NCI-H510A (cell line): ENCODE measurements at places on chromosomes 2 and 18.

GRCh38 chr2:237615631-237616249 is 11.6 kb upstream of the LRRFIP1 start:
- DNase-seq = no peak

GRCh38 chr2:145572238-145572637 is 1052.3 kb upstream of the ZEB2 start:
- no peak for DNase-seq

DNA sequence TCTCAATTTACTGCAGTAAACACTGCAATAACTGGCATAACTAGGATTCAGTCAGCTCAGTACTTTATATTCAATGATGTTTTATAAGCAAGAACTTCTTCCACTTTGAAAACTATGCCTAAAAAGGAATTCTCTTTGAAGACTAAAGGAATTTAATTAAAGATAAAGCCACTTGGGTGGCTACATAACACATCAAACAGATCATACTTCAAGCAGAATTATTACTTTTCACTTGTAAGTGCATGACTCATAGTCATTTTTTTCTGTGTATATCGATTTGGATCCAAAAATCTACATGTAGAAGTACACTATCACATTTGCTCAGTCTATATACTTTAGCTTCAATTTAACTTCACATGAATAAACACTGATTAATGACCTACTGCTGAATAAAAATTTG is 4.0 kb downstream of the KANSL1L start:
- no peak for DNase-seq

- no peak for DNase-seq
Observed at GRCh38 chr2:128425731-128426620, 107.3 kb upstream of the HS6ST1 start.

DNA sequence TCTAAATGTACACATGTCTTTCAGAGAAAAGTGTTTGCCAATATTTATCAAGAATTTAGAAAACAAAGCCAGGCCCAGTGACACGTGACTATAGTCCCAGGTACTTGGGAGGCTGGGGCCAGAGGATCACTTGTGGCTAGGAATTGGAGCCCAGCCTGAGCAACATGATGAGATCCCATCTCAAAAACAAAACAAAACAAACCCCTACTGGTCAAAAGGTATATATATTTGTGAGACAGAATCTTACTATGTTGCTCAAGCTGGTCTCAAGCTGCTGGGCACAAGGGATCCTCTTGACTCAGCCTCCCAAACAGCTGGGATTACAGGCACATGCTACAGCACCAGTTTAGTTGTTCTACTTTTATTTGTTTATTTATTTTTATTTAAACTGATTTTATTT is 79.2 kb downstream of the ZDBF2 start:
- DNase-seq = no peak

- no peak for DNase-seq
Observed at GRCh38 chr2:222483513-222484039, 59.2 kb downstream of the SGPP2 start.

GRCh38 chr2:46850742-46851141 is 64.9 kb downstream of the MCFD2 start:
- no peak for DNase-seq

DNA sequence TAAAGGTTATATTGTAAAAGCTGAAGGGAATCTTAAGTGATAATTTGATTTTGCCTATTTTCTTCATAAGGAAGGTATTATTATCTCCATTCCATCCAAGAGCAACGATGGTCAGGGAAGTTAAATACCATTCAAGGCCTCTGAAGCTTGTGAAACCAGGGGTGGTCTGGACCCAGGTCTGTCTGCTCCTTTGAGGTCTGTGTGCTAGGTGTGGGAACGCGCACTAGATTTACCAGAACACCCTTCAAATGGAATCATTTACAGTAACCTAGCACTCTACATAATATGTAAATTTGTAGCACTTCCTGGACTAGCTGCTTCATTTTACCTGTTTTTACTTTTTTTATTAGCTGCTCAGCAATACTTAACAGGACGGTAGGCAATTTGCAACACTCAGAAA is 6.4 kb upstream of the TRIB2 start:
- DNase-seq = no peak

DNA sequence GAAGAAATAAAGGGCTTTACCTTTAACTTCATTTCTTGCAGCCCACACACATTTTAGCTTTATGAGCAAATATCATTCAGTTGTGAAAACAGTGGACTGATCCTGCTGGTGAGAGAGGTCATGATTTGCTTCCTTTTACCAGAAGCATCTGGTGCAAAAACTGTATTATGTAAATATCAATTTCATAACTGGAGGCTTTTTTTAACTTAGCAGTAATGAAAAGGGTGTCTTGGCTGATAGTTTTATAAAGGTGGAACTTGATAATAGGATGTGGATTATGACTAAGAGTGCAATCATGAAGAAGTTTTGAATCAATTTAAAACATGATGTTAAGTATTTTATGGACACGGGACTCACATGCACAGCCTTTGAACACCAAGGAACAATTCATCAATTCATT is 304.4 kb downstream of the GULP1 start:
- DNase-seq = no peak

- no peak for DNase-seq
Observed at GRCh38 chr2:74560591-74560990, 6.1 kb downstream of the DOK1 start.

- DNase-seq = no peak
Observed at GRCh38 chr18:990197-990596, 85.5 kb downstream of the ADCYAP1 start.

DNA sequence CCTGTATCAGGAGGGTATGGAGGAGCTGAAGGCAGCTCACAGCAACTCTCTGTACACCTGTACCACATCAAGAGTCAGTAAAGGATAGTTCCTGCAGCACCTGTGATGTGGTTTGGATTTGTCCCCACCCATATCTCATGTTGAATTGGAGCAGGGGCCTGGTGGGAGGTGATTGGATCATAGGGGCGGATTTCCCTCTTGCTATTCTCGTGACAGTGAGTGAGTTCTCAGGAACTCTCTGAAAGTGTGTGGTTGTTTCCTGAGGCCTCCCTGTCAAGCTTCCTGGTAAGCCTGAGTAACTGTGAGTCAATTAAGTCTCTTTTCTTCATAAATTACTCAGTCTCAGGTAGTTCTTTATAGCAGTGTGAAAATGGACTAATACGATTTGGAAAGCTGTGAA is 28.9 kb downstream of the OSBPL1A start:
- no peak for DNase-seq

DNA sequence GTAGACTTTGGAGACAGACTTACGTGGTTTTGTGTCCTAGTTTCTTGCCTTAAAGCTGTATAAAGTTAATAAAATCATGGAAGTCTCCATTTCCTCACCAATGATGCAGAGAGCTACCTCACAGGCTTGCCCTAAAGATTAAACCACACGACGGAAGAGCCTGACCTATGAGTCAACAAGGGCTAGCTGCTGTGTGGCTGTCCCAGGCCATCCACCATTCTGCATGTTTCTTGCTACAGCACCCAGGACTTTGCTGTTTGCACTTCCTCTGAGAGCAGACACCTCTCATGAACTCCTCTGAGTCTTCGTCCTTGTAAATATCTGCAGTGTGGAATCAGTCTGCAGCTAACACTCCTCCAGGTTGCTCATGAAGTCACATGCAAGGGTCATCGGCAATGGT is 160.0 kb upstream of the TRIB2 start:
- DNase-seq = no peak

DNA sequence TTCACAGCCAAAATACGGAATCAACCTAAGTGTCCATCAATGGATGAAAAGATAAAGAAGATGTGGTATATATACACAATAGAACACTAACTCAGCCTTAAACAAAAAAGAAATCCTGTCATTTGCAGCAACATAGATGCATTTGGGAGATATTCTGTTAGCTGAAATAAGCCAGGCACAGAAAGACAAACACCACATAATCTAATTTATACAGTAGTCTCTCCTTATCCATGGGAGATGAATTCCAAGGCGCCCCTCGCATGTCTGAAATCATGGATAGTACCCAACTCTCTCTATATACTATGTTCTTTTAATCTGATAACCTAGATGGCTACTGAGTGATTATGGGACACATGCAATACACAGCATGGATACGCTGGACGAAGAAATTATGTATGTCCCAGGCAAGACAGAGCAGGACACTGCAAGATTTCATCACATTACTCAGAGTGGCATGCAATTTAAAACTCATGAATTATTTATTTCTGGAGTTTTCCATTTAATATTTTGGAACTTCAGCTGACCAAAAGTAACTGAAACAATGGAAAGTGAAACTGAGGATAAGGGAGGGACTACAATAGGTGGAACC is 39.5 kb downstream of the ORC4 start:
- DNase-seq = no peak

GRCh38 chr2:85237849-85238565 is 89.8 kb downstream of the TGOLN2 start:
- peak; percentile 72 for DNase-seq

DNA sequence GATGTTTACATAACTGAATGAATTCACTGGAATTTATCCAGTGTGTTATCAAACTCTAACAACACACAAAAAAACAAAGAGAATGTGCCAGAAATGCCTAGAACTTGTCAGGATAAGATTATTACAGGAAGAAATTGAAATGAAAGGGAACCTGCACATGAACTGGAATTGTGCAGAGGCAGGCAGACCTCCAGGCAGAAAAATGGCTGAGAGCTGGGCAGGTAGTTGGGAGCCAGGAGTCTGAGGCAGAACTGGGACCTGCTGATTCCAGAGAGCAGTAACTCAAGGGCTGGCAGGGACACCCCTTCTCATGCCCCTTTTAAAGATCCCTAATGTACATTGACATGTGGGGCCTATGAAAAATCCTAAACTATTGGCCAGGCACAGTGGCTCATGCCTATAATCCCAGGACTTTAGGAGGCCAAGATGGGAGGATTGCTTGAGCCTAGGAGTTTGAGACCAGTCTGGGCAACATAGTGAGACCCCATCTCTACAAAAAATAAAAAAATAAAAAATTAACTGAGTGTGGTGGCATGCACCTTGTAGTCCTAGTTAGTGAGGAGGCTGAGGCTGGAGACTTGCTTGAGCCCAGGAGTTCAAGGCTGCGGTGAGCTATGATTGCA is 674 bp upstream of the SP110 start:
- no peak for DNase-seq

- no peak for DNase-seq
Observed at GRCh38 chr2:197814526-197814925, 10.1 kb downstream of the PLCL1 start.

DNA sequence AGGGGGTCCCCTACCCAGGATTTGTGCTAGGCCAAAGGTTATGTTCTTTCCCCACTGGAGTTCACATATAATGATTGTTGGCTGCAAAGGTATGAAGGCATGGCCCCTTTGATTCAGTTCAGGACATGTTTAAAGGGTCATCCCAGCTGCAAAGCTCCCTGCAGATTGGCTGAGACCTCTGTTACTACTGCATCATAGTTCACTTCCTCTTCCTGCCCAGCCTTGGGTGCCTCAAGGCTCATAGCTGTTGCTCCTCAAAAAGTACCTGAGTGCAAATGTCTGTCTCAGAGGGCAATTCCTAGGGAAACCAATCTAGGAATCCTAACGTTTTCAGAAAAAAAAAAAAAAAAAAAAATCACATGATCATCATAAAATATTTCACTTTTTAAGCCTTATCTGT is 125.1 kb downstream of the ATL2 start:
- no peak for DNase-seq

DNA sequence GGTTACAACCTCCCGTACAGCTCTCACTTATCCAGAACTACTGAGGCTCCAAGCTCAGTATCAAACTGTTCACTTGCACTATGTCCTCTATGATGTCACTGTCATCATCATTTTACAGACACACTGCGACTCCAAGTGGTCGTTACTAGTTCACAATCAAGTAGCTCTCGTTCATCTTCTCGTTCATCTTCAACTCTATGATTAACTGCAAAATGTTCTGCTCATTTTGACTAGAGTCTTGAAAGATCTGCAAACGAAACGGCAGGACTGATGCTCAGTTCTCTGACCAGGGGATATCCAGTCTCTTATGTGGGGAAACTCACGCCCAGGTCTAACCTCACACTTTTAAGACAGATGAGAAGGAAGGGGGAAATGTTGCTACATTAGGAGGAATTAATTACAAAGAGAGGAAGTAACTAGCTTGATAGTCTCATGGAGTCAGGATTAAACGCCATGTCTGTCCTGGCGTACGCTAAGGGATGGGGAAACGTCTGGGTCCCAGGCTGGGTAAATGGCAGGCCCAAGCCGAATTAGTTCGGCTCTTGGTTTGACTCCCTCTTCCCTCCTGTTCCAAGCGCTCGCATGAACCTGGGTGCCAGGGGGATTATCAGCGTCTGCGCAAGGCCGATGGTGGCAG is 794 bp upstream of the CHCHD5 start:
- peak; percentile 19 for DNase-seq

GRCh38 chr2:121613774-121614173 is 35.5 kb downstream of the CLASP1 start:
- no peak for DNase-seq

DNA sequence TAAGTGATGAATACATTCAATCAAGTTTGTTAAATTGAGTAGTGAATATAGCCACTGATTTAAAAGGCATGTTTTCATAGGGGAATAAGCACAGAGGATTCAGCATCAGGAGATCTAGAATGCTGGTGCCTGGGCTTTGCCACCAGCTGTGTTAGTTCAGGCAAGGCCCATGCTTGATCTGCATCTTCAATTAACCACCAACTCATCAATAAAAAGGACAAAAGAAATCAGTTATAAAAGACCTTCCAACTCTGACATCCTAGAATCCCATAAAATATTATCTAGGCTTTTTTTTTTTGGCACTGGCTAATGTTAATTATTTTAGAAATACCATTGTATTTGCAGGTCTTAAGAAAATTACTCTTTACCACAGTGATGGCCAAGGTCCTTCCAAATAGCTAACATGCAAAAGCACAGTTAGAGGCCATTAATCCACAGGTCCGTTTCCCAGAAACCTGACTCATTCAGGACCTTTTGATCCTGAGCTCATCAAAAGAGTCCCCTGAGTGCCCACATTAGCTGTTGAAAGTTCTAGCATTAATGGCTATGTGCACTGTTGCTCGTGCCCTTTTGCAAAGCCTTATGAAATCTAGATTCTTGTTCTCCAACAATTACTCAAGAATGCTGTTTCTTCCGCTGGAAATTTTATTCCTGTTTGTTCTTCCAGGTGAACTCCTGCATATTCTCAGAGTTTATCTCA is 170.0 kb downstream of the CYRIA start:
- DNase-seq = no peak

GRCh38 chr2:128305555-128306080 is 13.1 kb downstream of the HS6ST1 start:
- peak; percentile 91 for DNase-seq

- no peak for DNase-seq
Observed at GRCh38 chr2:241190291-241190981, 2.0 kb downstream of the ANO7 start.

DNA sequence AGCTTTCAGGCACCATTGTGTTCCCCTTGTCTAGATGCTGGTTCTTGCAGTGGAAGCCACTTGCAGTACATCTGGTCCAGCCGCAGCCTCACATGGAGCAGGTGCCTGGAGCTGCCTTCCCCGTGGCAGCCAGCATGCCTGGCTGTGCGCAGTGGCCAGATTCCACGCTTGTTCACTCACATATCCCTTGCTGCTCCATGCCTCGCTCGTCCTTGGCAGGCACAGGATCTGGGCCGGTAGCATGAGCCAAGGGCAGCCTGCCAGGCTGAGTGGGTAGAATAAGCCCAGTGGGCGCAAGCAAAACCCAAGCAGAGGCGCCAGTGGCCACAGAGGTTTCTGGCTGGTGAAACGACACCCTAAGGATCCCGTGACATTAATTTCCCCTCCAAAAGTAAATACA is 20.6 kb downstream of the TMX3 start:
- DNase-seq = no peak

GRCh38 chr18:44598514-44598913 is 82.2 kb upstream of the SETBP1 start:
- DNase-seq = no peak
